ENCODE measurements at places on chromosomes 2 and 18. TPM values are rescaled to one million over a fixed set of nuclear protein-coding genes. Genes with fewer than 3 reads are reported as not detected.

The TRIM54 gene
- total RNA-seq, result not detected

The NEU4 gene
- total RNA-seq, result 2.9 TPM

The CCL20 gene
- total RNA-seq, result 2.4 TPM

The SNX17 gene
- total RNA-seq, result 66.5 TPM

The AP1S3 gene
- 0.76 TPM for total RNA-seq

The SLC9A4 gene
- total RNA-seq, result not detected

The TMEM182 gene
- 3.0 TPM for total RNA-seq

The SIGLEC15 gene
- not detected for total RNA-seq

The DHRS9 gene
- not detected for total RNA-seq

The GAREM1 gene
- total RNA-seq, result 0.16 TPM

The AKAIN1 gene
- not detected for total RNA-seq

The LINC00305 gene
- total RNA-seq, result not detected

The FOXI3 gene
- not detected for total RNA-seq

The AFG3L2 gene
- 58.4 TPM for total RNA-seq

GRCh38 chr2:69918401-69918800 is 3.5 kb downstream of the MXD1 start:
- DNase-seq, result no peak

- DNase-seq, result no peak
These were observed 40.9 kb downstream of the GULP1 start for GRCh38 chr2:188332619-188333018.

- no peak for DNase-seq
These were observed 5.8 kb upstream of the ANKRD12 start for GRCh38 chr18:9130806-9131205.

DNA sequence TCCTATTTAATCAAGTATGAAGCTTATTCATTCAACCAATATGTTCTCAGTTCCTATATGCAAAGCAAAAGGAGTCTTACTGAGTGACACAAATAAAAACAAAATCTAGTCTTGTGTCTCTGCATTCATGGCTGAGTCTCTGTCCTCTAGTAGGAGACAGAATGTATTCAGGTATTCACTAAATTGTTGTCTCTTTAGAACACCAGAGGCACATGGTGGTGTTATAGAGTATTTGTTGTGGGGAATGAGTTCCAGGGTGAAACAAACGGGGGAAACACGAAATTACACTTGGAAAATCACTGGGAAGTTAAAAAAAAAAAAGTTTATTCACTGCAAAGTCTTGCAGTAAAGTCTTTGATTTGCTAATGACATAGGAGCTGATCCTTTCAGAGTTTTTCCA is 131.7 kb upstream of the FSHR start:
- DNase-seq, result no peak

- DNase-seq, result no peak
These were observed 151.7 kb upstream of the SP5 start for GRCh38 chr2:170563401-170563800.

- no peak for DNase-seq
These were observed 31.5 kb upstream of the LGALSL start for GRCh38 chr2:64422466-64422865.

DNA sequence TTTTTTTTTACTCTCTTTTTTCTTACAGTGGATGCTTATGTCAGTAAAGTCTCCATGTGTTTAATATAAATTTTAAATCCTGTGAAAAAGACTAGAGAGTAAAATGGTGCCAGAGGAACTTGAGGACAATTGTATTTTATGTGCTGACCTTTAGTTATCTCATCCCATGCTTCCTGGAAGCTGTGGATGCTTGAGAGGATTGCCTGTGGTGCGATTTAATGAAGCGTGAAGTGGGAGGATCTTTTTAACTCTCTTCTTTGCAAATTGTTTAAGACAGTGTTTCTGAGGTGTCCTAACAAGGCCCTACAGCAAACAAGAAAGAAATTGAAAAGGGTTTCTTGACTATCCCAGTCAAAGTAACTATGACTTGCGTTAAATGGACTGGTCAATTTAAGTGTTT is 84.2 kb downstream of the DTNA start:
- DNase-seq, result no peak

DNA sequence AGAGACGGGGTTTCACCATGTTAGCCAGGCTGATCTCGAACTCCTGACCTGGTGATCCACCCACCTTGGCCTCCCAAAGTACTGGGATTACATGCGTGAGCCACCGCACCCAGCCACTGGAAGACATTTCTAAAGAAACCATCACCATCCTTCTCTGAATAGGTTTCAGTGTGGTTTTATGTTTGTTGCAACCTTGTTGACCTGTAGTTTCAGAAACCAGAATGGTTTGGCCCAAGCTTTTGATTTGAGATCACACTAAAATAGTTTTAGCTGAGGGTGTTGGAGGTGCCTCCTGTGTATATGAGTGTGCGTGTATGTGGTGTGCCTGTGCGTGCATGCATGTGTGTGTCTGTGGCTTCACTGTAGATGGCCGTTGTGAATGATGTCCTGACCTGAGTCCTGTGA is 26.2 kb downstream of the INPP4A start:
- no peak for DNase-seq

- DNase-seq, result no peak
These were observed 256.9 kb downstream of the NDUFA10 start for GRCh38 chr2:239768031-239768790.

DNA sequence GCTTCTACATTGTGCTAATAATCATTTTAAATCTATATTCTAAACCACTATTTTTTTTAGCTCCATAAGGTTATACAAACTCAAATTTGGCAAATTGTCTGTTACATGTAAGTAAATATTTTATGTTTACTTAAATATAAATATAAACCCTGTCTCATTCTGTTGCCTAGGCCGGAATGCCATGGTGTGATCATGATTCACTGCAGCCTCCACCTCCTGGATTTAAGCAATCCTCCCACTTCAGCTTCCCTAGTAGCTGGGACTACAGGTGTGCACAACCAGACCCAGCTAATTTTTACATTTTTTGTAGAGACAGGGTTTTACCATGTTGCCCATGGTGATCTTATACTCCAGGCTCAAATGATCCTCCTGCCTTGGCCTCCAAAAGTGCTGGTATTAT is 124.7 kb downstream of the MEIS1 start:
- no peak for DNase-seq

- peak; percentile 36 for DNase-seq
These were observed 4.1 kb downstream of the CYTIP start for GRCh38 chr2:157439824-157440186.

- DNase-seq, result no peak
These were observed 728.7 kb downstream of the CCDC85A start for GRCh38 chr2:56912490-56912889.

GRCh38 chr18:50439460-50440015 is 64.7 kb downstream of the SKA1 start:
- no peak for DNase-seq

- no peak for DNase-seq
These were observed 33.9 kb downstream of the FANCL start for GRCh38 chr2:58207189-58207588.

GRCh38 chr2:134973241-134974138 is 54.9 kb downstream of the CCNT2 start:
- no peak for DNase-seq

GRCh38 chr2:175187378-175187777 is 5.9 kb upstream of the ATP5MC3 start:
- DNase-seq, result peak; percentile 24

All from CD8-positive, alpha-beta T cell (primary cell).